Endothelial cell of coronary artery (primary cell): ENCODE measurements at places on chromosomes 4 and X. TPM values are rescaled to one million over a fixed set of nuclear protein-coding genes. Genes with fewer than 3 reads are reported as not detected.

The RIPPLY1 gene
- not detected in 2 replicates for total RNA-seq

The CXCL5 gene
- total RNA-seq: 0.09 and 0.19 TPM in 2 replicates

The RASL11B gene
- not detected in 2 replicates for total RNA-seq

The SPINK2 gene
- total RNA-seq: not detected in 2 replicates

The HELT gene
- total RNA-seq: not detected in 2 replicates

The TLR6 gene
- 1.1 and 1.9 TPM in 2 replicates for total RNA-seq

The NIPAL1 gene
- 1.0 and 1.4 TPM in 2 replicates for total RNA-seq

The PGM2 gene
- 36.7 and 48.7 TPM in 2 replicates for total RNA-seq

The SLC6A14 gene
- total RNA-seq: not detected in 2 replicates

The APOO gene
- 7.7 and 8.5 TPM in 2 replicates for total RNA-seq

The SCD5 gene
- 37.3 and 52.5 TPM in 2 replicates for total RNA-seq

The PPBP gene
- total RNA-seq: not detected in 2 replicates

The COL25A1 gene
- total RNA-seq: 2.0 and 4.6 TPM in 2 replicates

The TEX13D gene
- total RNA-seq: not detected in 2 replicates

The GUCY1A1 gene
- total RNA-seq: 0.27 and 0.56 TPM in 2 replicates
